Immature natural killer cell (primary cell): ENCODE measurements at places on chromosomes 1 and 21.

DNA sequence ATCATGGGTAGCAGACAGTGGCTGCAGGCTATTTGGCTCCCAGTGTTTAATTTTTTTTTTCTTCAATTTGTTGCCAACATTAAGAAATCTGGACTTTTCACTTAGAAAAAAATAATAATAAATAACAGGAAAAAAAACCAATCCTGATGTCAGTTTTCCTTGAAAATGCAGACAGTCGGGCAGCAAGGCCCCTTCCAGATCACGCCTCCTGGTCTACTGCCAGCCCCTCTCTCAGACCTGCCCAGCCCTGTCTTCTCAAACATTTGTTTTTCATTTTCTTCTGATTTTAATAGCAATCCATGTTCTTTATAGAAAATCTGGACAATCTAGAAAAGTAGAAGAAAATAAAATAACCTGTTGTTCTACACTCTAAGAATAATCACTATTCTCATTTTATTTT lies 15.5 kb downstream of the IFNGR2 start:
- no peak for DNase-seq

- no peak for DNase-seq
Measured at GRCh38 chr1:199472018-199472417, 555.5 kb upstream of the NR5A2 start.

DNA sequence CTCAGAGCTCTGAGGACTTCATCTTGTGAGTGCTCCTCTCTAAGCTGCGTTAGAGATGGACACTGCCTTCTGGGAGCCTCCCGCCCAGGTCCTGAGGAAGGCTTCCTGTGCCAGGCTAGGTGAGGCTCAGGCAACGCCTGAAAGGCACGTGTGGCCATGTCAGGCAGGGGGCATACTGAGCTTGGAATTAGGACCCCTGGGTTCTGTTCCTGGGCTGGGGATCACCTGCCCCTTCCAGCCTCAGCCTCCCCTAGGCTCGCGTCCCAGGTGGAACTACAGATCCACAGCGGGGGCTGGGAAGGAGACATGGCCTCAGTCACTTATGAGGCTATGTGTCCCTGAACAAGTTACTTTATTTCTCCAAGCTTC lies 10.0 kb upstream of the ASCL5 start:
- no peak for DNase-seq

DNA sequence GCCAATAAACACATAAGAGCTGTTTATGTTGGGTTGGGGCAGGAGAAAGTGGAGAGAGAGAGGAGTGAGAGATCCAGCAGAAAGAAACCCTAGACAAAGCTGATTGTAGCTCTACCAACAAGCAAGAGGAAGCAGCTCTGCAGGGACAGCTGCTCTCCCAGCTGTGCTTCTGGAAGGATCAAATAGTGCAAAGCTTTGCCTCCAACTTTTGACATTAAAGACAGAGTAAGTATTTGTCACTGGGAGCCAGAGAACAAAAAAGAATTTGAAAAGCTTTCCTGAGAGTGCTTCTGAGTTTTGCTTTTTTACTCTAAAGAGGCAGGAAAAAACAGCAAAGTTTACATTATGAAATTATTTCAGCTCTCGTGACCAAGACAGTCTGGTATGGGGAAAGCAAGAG lies 28.5 kb upstream of the C1orf198 start:
- no peak for DNase-seq

GRCh38 chr1:212213784-212214183 lies 71.4 kb upstream of the PPP2R5A start:
- no peak for DNase-seq

DNA sequence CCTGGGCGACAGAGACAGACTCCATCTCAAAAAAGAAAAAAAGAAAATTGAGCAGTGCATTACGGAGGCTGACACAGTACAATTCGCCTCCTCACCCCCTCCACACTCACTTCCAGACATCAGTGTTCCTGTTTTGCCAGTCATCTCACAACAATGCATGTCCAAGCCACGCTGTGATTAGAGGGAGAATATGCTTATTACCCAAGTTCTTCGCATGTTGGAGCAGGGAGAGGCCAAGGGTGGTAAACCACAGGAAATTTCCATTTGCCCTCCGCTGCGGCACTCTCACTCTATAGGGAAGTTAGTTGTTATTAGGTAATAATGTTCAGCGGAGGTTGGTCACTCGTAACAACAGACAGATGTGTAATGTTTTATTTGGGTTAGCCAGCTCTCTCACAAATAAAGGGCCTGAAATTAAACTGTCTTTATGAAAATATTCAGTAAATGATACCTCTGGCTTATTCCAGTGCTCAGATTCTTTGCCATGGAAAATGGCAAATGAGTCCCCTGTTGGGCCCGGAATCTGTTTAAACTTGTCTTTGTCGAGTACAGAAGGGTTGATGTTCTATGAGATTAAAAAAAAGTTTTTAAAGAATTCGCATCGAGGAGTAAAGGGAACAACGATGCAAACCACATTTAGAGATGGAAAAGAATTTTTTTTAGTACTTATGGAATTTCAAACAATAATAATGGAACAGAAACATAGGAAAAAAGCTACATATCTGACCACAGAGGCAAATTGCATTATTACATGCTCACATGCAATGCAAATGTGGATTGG lies 33.1 kb downstream of the KCNJ15 start:
- no peak for DNase-seq

- no peak for DNase-seq
Measured at GRCh38 chr1:220513834-220514233, 14.1 kb upstream of the MARK1 start.

- DNase-seq, result no peak
Measured at GRCh38 chr1:217896490-217896889, 265.3 kb downstream of the SPATA17 start.

DNA sequence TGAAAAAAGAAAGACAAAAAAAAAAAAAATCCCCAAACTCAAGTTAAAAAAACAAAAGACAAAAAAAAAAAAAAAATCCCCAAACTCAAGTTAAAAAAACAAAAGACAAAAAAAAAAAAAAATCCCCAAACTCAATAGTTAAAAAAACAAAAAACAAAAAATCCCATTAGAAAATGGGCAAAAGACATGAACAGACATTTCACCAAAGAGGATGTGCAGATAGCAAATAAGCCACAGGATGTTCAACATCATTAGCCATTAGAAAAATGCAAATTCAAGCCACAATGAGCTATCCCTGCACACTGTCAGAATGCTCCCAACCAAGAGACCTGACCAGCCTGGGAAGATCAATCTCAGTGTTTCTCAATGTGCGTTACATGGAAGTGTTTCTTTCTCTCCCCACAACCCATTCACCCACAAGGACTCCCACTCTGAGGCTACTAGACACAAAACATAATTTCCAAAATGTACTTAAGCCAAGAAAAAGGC lies 33.9 kb downstream of the MRAP start:
- no peak for DNase-seq

DNA sequence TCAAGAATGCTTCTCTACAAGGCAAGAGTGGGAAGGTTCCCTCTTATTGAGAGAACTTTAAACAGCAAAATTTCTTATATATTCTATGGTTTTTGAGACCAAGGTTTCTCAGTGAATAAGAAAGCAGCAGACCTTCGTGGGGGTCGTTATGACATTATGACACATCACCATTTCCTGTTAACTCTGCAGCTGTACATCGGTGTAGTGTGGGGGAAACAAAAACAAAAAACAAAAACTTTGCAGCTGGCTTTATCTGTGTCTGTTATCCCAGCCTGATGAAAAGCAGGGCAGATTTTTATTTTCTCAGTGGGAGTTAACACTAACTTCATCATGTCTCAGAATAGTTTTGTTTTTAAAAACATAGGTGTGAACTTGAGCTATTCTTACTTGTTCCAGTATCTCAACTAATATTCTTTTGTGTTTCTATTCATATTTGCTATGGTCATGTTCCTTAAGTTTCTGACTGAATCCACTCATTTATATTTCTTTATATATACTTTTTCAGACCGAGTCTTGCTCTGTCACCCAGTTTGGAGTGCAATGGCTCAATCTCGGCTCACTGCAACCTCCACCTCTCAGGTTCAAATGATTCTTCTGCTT lies 2.1 kb downstream of the SDE2 start:
- DNase-seq, result peak; percentile 20

DNA sequence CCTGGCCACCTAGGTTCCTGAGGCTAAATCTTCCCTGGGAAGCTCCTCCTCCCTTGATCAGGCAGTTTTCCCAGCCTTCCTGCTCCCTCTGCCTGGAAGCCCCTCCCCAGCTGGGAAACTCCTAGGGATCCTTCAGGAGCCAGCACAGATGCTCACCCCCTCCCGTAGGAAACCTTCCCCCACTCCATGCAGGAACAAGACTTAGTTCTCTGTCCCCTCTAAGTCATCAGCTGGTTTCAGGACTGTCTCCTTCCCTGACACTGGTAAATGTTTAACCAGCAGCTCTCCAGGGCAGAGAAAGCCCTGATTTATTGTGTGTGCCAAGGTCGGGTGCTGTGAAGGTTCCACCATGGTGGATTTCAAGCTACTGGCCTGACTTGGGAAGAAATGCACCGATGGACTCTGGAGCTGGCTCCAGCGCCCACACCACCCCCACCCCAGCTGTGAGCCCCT lies 25.0 kb downstream of the TTC39A start:
- DNase-seq, result no peak

DNA sequence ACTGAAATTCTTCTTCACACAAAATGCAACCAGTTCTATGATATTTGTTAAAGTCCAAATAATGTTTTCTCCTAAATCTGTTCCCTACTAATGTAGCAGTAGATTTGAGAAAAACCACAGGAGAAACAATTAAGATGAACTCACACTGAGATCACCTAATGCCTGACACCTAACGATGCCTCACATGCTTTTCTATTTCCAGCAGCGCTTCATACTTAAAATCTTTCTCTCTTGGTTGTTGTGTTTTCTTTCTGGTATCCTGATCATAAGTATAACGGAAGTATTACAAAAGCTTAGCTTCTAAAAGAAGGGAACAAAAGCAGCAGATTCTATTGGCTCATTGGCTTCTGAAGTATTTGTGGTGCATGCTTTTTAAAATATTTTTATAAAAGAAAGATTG lies 267.2 kb upstream of the SGIP1 start:
- no peak for DNase-seq

DNA sequence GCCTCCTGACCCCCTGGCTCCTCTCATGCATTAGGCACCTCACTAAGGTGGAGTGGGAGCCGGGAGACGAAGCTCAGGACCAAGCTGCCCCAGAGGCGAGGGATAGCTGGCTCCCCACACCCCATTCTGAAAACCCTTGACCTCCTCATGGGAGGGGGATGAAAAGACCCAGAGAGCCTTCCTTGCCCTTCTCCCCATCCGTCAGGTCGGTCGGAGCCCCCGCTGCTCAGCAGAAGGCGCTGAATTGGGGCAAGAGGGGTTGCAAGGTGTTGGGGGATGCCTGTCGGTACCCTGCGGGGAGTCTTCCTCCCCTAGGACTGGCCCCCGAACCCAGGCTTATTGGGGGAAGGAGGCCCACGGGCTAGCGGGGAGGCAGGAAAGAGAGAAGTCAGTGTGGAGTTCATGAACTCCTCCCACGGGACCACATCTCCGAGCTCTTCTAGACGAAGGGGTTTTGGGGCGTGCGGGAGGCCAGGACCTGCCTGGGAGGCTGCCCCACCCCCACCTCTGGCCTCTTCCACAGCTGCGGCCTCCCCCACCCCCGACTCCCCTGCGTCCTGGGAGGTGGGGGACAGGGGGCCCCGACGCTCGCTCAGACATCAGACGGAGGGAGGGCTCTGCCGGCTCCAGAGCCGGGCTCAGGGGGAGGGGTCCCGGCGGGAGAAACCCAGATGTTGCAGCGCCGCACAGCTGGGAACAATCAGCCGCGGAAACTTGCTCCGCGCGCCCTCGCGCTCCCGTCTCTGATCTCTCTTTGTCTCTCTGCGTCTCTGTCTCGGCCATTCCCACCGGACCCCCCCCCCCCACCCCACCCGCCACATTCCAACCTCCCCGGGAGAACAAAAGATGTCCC lies 719 bp downstream of the MFAP2 start:
- no peak for DNase-seq

DNA sequence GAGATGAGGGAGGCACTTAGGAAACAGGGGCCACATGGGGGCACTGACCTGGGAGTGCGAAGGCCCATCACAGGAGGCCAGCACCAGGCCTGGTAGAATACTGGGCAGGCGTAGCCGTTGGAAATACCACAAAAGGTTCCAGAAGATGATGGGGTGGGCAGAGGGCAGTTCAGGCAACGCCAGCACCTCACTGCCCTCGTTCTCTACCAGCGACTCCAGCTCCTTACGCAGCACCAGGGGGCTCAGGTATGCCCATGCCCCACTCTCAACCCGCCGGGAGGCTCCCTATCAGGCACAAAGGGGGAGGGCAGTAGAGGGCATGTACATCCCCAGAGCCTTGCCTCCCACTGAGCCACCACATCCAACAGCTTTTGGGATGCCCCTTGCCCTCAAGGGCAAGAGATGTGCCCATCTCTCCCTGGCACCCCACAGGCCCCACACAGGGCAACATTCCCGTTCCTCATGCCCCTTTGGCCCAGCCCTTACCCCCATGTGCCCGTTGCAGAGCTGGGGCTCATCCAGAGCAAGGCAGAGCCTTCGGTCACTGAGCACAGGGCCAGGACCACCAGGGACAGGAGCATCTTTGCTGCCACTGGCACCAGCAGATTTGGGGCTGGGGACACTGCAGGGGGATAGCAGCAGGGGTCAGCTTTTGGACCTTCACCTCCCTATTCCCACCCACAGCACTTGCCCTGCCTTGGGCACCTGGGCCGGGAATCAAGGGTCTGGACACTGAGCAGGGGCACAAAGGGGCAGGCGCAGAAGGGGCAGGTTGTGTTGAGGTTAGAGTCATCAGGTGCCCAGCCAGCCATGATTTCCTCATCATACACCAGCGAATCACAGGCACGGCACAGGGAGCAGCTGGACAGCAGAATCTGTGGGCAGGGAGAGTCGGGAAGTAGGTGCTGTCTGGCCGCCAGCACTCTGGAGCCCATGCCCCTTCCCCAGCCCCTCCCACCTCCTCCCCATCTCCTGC lies 9.7 kb upstream of the GATAD2B start:
- DNase-seq, result no peak

GRCh38 chr1:89927049-89927448 lies 67.9 kb upstream of the ZNF326 start:
- no peak for DNase-seq

DNA sequence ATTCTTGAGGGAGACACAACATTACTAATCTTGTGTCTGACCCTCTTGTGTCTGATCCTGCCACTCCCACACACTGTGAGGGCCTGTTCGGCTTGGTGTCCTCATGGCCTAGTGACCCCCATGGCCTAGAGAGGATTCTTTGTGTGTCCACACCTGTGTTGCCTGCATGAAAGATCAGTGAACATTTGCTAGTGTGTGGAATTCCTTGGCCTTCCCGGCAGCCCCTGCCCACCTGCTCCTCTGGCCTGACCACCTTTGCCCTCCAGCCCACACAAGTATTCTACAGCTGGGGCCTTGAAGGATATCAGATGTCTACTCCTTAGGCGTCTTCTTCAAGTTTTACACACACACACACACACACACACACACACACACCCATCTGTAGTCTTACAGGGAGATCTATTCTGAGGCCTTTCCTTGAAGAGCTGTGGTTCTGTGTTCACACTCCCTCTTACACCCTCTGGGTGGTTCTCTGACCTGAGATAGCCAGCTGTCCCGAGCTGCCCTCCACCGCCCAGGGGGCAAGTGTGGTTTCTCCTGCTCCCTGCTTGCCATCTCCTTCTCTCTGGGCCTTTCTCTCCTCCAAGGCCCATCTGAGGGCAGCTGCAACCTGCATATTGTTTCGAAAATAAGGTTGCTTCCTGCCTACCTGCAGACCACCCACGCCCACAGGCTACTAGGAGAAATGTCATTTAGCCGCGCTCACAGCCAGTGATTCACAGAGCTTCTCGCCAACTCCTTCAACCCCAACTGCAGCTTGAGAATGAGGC lies 45.4 kb downstream of the CD247 start:
- DNase-seq, result no peak

- DNase-seq, result peak; percentile 30
Measured at GRCh38 chr1:231590453-231591198, 36.0 kb upstream of the DISC1 start.

- DNase-seq, result no peak
Measured at GRCh38 chr1:189216886-189217285, 1260.8 kb downstream of the BRINP3 start.
